ENCODE measurements at places on chromosomes 11 and 22. TPM values are rescaled to one million over a fixed set of nuclear protein-coding genes. Genes with fewer than 3 reads are reported as not detected.

- no peak for DNase-seq
Measured at GRCh38 chr11:1123970-1124369, 33.8 kb upstream of the MUC5AC start.

DNA sequence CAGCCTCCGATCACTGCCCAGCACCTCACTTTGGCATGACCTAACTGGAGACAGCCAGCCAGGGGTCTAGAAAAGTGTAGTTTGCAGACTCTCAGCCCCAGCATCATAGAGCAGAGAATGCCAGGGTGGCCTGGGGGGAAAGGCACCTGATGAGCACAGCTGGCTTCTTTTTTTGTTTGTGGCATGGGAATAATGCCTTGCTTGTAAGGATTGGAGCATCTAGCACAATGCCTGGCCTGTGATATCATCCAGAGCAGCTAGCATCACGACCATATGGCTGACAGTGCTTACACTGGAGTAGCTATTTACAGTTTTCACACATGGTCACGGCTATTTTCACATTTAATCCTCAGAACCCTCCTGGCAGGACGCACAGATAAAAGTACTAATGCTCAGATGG lies 594.8 kb upstream of the B3GAT1 start:
- no peak for DNase-seq

DNA sequence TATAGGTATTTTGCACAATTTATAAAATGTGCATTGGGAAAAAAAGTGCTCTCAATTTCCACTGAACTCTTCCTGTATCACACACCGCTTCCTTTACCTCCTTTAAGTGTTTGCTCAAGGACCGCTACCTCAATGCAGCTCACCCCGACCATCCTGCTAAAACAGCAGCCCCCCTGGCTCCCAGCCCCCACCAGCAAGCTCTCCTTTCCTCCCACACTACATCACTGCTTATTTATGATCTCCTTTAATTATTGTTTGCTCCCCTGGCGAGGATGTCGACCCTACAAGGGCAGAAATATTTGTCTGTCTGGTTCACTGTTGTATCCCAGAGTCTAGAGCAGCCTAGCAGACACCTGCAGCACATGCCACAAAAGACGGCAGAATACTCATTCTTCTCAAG lies 10.0 kb downstream of the SHANK2 start:
- no peak for DNase-seq

OR2AT4 gene
- not detected for total RNA-seq

GRCh38 chr11:59728154-59728553 lies 14.5 kb upstream of the OR10V1 start:
- DNase-seq = no peak

OVOL1 gene
- total RNA-seq = not detected

DNA sequence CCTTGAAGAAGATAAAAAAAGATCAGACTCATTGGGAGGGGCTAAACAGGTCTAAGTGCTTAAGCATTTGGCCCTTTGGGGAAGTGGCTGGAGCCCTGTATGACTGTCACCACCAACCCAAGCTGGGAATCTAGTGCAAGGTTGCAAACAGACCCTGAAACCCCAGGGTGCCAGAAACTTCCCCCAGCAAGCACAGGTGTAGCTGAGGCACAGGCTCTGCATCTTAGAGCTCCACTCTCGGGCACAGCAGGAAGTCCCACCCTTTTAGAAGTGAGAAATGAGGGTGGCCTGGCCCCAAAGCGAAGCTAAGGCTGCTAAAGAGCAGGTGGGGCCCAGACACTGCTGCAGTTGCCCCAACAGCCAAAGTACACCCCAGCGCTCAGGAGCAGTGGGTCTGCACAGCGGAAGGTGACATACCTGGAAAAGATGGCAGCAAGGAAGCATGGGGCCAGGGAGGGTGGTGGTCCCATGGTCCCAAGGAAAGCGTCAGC lies 5.8 kb upstream of the KDM2A start:
- DNase-seq = no peak

DNA sequence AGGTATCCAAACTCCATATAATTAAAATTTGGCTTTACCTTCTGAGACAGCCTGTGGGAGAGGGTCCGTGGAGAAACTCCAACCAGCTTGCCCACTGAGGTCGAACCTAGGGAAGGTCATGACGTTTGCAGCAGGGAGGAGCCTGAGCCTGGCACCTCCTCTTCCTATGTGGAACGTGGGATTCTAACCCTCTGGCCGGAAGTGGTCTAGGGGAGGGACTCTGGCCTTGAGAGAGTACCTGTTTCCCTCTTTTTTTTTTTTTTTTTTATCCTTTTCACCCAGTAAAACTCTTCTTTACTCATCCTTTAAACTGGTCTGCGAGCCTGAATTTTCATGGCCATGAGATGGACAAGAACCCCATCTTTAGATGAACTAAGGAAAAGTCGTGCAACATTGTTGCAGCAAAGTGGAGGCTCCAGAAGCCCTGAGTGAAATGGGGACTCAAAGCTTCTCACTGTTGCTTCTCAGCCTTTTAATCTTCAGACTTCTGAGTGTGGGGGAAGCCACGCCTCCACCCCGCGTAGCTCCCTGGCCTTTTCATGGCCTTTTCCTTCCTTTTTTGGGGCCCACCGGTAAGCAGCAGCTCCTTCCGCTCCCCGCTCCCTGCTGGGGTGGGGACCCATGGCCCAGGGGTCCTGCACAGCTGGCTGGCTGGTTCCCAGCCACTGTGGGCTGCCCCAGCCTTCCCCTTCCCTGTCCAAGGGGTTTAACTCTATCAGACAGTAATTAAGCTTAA lies 1359.9 kb downstream of the LRRC4C start:
- DNase-seq = no peak

DNA sequence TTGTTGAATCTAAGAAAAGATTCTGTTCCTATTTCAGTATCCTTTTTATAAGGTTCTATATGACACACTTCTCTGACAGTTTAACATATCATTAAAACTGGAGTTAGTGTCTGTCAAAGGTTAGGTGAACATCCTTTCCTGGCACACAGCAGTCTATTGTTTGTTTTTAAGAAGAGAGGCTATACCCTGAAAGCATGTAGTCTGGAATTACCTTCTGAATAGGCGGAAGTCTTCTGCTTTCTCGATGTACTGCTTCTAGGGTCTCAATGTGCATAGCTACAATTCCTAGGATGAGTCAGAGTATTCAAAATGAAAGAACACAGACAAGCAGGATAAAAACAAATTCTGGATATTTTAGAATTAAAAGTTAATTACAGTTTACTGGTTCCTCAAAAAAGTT lies 188.6 kb downstream of the SWAP70 start:
- DNase-seq = no peak

GRCh38 chr11:57501953-57502352 lies 13.5 kb downstream of the SLC43A1 start:
- no peak for DNase-seq
